A549 treated with RU486 at 1 μM for 4 hours (cell line): ENCODE measurements at places on chromosomes 5 and 9. TPM values are rescaled to one million over a fixed set of nuclear protein-coding genes. Genes with fewer than 3 reads are reported as not detected.

KCNN2 gene
- total RNA-seq, result 0.10 to 0.24 TPM (median 0.17 TPM) in 4 of 5 replicates, not detected in the other

IRX1 gene
- not detected in 5 replicates for total RNA-seq

BBLN gene
- 38.2 to 70.7 TPM (median 67.3 TPM) in 5 replicates for total RNA-seq

LRRC19 gene
- total RNA-seq, result not detected in 5 replicates

ADRB2 gene
- 0.51 to 0.86 TPM (median 0.67 TPM) in 5 replicates for total RNA-seq

IFNB1 gene
- total RNA-seq, result 0.23 TPM in 1 of 5 replicates, not detected in the others

QRFP gene
- not detected in 5 replicates for total RNA-seq

NTRK2 gene
- 0.01 to 0.07 TPM in 2 of 5 replicates, not detected in the others for total RNA-seq
